ENCODE measurements at places on chromosomes 2 and 18.

DNA sequence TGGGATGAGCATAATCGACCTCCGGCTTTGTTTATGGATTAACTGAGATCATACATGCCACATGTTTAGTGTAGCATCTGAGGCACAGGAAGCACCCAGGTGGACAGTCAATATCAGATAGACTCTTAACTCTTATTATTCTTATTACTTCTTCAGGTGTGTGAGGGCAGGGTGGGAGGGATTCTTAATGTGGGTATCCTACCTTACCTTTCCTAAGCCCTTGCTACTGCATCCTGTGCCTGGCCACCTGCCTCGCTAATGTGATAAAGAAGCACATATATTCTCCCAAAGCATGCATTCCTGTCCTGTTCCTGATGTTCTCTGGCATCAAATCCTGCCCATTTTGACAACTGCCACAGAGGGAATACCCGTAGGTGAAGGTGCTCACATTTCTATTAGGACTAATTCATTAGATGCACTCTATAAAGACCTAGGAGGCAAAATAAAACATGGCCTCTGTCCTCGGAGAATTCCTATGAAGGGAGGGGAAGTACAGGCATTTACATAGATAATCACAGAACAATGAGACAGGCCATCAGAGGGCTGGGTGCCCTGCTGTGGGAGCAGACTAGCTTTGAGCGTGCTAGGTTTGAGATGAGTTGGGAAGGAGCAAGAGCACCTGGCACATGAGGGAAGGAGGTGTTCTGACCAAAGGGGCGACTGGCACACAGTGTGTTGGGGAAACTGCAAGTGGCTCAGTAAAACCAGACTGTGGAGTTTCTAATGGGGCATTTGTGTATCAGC, 19.5 kb upstream of the CELF4 start:
- no peak for DNase-seq

DNA sequence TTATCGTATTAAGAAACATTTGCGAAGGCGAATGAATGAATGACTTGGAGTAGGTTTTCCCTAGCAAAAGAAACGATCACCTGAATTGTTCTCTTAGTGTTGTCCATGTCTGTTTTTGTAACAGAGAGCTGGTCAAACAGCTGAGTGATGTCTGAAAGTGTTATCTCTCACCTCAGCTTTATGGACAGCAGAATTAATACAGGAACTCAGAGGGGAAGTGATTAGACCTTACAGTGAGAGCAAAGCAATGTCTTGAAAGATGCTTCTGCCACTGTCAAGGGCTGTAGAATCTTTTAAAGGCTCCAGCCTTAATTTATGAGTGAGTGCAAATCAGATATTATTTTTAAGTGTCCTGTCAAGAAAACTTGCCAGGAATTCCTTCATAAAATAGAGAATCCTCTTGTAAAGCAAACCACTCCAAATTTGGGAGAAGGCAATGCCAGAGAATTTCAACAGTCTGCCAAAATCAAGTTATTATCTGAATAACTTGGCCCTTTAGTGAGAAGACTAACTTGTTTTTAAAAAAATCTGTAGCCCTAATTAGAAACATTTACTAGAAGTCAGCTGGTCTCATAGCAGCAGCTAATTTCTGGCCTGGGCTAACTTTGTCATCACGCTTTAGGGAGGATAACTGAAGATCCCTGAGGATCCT, 60.7 kb downstream of the CDC42EP3 start:
- no peak for DNase-seq

- no peak for DNase-seq
These were observed 177.5 kb downstream of the ANAPC1 start for GRCh38 chr2:111706481-111707001.

- DNase-seq = no peak
These were observed 94.5 kb upstream of the CCDC150 start for GRCh38 chr2:196544906-196545433.

- no peak for DNase-seq
These were observed 278.4 kb upstream of the SPRED2 start for GRCh38 chr2:65710779-65711295.

GRCh38 chr18:60534538-60534937, 162.0 kb upstream of the MC4R start:
- DNase-seq = no peak

DNA sequence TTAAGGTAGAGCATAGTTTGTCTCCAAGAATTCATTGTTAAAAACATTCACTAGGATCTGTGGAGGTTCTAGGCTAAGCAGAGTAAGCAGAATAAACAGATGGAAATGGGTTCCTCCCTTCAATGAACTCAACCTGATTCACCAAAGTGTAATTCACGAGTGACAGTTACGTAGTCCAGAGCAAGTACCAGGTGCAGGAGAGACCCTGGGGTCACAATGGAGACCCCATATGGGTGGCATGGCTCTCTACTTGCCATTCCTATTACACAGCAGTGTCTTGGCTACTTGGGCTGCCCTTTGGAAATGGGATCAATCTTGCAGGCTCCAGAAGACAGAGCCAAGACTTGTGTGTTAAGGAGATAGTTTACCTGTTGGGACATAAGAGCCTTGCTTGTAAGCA, 7.1 kb downstream of the MYCN start:
- no peak for DNase-seq

DNA sequence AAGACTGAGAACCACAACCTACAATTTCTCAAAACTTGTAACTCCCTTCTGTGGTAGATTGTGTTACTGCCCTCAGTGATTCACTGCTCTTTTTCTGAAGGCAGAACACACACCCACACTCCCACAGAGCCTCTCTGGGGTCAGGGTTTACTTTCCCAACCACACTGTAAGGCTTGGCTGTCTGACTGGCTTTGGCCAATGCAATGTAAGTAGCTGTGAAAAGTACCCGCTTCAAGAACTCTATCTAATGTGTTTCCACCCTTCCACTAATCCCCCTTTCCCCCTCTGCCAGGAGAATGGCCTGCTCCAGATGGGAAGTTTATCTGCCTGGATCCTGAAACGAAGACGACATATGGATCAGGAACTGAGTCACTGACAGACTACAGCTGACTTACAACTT, 222.7 kb downstream of the CDH2 start:
- DNase-seq = no peak

GRCh38 chr2:204160989-204161388, 224.4 kb downstream of the ICOS start:
- no peak for DNase-seq

GRCh38 chr2:62736899-62737559, 31.5 kb downstream of the EHBP1 start:
- DNase-seq = no peak

DNA sequence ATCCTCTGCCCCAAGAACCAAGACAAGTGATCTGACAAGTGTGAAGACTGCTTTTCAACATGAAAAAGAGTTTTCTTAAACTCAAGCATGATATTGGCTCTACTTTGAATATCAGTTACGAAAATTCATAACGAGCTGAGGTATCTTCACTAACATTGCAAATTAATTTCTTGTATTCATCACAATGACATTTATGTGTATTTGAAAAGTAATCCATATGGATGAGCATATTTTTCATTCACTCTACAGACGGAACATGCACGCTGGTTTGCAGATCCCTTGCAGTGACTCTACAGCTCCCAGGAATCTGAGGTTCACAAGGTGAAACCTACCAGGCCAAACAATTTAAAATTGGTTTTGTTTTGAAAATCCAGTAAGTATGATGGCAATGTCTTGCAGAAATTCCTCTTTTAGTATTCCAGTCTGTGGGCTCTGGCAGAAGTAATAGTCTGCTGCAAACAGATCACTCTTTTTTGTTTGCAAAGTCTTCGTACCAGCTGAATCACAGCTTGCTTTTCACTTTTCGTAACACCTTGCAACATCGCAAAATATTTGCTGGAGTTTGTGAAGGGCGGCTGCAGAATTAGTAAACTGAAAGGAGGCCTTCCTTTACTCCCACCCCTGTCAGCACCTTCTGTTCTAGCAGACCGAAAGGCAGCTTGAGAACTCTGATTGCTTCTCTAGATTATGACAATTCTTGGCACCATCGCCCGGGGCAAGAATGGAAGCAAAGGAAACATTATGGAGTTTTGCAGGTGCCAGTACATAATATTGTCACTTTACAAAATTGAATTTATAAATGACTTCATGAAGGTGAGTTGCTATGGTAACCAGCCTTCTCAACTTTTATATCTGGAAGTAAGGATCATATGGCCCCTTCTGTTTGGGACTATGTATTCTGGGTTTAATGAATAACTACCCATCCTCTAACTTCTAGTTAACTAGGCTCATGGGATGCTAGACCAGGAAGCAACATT, 168.7 kb downstream of the TMEM247 start:
- DNase-seq = no peak
